ENCODE measurements at places on chromosomes 3 and 15. TPM values are rescaled to one million over a fixed set of nuclear protein-coding genes. Genes with fewer than 3 reads are reported as not detected.
A peak's percentile ranks its signal among the peaks of the same experiment; 100 is the strongest.

- H3K27me3 ChIP-seq: no peaks in the 10 kb centered on the region
- no peaks in the 10 kb centered on the region for H3K4me1 ChIP-seq
- H3K36me3 ChIP-seq: no peaks in the 10 kb centered on the region
- H3K4me3 ChIP-seq: no peak overlapping the region
Measured at GRCh38 chr3:25057379-25057778, 370.7 kb upstream of the RARB start.

- no peaks in the 10 kb centered on the region for H3K27me3 ChIP-seq
- H3K27ac ChIP-seq: no peak overlapping the region
- DNase-seq: no peak
- H3K4me1 ChIP-seq: no peaks in the 10 kb centered on the region
- no peak overlapping the region for H3K4me3 ChIP-seq
Measured at GRCh38 chr3:32709346-32709745, 24.4 kb downstream of the CNOT10 start.

GRCh38 chr15:51917493-51917892, 54.1 kb downstream of the LEO1 start:
- H3K4me1 ChIP-seq: no peaks in the 10 kb centered on the region
- H3K27ac ChIP-seq: no peak overlapping the region
- H3K4me3 ChIP-seq: no peak overlapping the region
- H3K36me3 ChIP-seq: peaks cover 11% of the 10 kb centered on the region
- H3K27me3 ChIP-seq: no peaks in the 10 kb centered on the region
- DNase-seq: no peak

DNA sequence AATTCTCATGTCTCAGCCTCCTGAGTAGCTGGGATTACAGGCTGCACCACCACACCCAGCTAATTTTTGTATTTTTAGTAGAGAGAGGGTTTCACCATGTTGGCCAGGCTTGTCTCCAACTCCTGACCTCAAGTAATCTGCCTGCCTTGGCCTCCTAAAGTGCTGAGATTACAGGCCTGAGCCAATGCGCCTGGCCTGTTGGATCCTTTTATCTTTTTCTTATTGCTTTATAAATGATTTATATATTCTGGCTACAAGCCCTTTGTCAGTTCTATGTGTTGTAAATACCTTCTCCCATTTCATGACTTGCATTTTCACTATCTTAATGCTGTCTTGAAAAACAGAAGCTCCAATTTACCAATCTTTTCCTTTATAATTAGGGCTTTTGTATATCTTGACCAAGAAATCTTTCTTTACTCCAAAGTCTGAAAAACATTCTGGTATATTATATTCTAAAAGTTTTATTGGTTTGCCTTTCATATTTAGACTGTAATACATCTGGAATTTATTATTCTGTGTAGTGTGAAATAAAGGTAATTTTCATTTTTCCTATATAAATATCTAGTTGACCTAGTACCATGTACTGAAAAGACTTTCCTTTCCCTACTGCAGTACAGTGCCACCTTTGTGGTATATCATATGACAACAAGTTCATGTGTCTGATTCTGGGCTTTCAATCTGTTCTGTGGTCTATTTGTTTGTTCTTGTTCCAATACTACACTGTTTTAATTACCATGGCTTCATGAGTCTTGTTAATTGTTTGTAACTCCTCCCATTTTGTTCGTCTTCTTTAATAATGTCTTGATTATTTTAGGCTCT, 52.9 kb upstream of the RNU6-1 start:
- DNase-seq: no peak
- no peak overlapping the region for H3K4me3 ChIP-seq
- H3K27ac ChIP-seq: no peak overlapping the region

DNA sequence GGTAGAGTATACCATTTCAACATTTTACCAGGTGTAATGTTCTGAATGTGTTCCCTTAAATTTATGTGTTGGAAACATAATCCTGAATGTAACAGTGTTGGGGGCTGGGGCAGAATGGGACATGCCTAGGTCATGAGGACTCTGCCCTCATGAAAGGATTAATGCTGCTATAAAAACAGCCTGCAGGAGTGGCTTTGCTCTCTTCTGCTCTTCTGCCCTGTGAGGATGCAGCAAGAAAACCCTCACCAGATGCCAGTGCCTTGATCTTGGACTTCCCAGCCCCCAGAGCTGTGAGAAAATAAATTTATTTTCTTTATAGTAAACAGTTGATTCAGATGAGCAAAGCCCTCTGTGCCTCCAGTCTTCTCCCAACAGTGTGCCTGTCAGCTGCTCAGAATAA, 326.0 kb upstream of the ONECUT1 start:
- no peak for DNase-seq
- peaks cover 1% of the 10 kb centered on the region for H3K36me3 ChIP-seq
- no peak overlapping the region for H3K4me3 ChIP-seq

DNA sequence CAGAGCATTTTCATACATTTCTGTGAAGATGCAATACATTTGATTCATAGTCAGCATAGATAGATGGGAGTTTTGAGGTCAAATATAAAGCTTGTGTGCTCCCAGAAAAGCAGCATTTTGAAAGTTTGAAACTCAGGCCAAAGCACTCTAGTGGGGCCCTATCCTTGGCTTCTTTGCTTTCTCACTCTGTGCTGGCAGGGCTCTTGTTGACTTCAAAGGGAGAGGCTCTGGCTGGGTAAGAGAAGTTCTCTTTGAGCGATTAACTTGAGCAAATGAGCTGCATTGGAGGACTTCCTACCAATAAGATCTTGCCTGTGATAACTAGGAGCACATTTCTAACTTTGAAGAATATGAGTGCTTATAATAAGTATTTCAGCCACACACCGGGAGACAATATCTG, 214.0 kb upstream of the RARB start:
- no peak overlapping the region for H3K4me3 ChIP-seq
- no peaks in the 10 kb centered on the region for H3K4me1 ChIP-seq
- no peak overlapping the region for H3K27ac ChIP-seq
- no peaks in the 10 kb centered on the region for H3K27me3 ChIP-seq
- no peak for DNase-seq
- H3K36me3 ChIP-seq: no peaks in the 10 kb centered on the region

DNA sequence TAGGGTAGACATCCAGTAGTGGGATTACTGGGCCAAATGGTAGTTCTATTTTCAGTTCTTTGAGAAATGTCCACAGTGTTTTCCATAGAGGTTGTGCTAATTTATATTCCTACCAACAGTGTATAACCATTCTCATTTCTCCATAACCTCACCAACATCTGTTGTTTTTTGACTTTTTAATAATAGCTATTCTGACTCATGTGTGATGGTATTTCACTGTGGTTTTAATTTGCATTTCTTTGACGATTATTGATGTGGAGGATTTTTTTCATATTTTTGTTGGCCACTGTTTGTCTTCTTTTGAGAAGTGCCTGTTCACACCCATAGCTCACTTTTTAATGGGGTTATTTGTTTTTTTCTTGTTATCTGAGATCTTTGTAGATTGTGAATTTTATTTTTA, 125.2 kb downstream of the CFAP20DC start:
- no peaks in the 10 kb centered on the region for H3K27me3 ChIP-seq
- DNase-seq: no peak
- peaks cover 3% of the 10 kb centered on the region for H3K4me1 ChIP-seq
- H3K27ac ChIP-seq: no peak overlapping the region
- H3K36me3 ChIP-seq: peaks cover 4% of the 10 kb centered on the region

DNA sequence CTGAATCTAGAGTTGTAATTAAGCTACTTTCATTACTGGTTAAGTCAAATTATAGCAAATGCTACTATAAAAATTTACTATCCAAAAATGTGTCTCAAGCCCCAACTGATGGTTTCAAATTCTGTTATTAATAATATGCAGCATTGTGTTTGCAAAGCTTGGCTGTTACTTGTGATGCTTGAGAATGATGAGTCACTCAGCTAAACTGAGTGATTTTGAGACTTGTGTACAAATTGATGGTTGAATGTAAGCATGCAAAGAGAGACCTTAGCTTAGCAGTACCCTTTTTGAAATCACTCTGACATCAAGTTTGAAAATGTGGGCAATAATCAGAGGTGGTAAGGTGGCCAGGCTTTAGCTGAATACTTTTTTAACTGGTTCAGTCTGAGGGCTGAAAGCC, 27.6 kb downstream of the OPA1 start:
- no peaks in the 10 kb centered on the region for H3K27me3 ChIP-seq
- no peak for DNase-seq
- no peak overlapping the region for H3K27ac ChIP-seq
- no peak overlapping the region for H3K4me3 ChIP-seq

- peaks cover 4% of the 10 kb centered on the region for H3K4me1 ChIP-seq
- no peak overlapping the region for H3K27ac ChIP-seq
- DNase-seq: no peak
- H3K27me3 ChIP-seq: no peaks in the 10 kb centered on the region
- peak overlapping the region; percentile 87 for H3K4me3 ChIP-seq
Measured at GRCh38 chr3:38497031-38497430, 891 bp downstream of the EXOG start.

DNA sequence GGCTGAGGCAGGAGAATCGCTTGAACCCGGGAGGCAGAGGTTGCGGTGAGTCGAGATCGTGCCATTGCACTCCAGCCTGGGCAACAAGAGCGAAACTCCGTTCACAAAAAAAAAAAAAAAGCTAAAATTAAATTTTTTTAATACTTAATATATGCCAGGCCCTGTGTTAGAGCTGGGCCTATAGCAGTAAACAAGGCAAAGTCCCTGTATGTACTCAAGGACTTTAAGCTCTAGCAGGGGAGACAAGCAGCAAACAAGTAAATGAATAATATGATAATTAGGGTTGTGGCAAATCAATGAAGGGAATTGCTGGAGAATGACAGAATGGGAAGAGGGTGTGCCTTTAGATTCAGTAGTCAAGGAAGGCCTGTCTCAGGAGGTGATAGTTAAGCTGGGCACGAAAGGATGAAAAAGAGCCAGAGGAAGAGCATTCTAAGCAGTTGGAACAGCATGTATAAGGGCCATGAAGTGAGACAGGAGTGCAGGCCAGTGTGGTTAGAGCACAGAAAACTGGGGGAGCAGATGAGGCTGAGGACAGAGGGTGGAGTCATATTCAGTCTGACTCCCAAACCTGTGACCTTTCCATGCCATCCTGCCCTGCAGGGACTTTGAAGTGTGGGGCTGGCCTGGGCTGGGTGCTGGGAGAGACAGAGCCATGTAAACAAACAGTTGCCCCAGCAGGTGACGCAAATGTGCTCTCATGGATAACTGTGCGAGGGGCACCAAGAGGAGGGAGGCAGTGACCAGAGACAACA, 6.6 kb upstream of the RAF1 start:
- H3K4me1 ChIP-seq: peaks cover 7% of the 10 kb centered on the region
- H3K36me3 ChIP-seq: no peaks in the 10 kb centered on the region
- no peaks in the 10 kb centered on the region for H3K27me3 ChIP-seq
- no peak overlapping the region for H3K27ac ChIP-seq
- H3K4me3 ChIP-seq: no peak overlapping the region

DNA sequence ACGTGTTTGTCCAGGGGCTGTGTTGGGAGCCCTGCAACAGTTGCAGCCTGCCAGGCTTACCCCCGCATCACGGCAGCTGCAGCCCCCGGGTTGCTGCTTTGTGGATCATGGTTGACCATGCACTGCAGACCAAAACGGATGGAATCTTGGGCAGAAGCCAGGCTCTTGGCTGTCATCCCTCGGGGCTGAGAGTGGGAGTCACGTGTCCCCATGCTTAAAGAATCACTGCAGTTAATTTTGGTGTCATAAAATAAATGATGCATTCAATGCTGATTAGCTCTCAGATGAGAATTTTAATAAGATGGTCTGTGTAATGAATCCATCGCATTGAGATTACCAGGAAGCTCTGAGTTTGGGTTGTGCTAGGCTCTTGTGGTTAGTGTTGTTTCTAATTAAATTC, 115.6 kb downstream of the CHDH start:
- H3K4me3 ChIP-seq: no peak overlapping the region
- no peak for DNase-seq
- no peak overlapping the region for H3K27ac ChIP-seq
- H3K27me3 ChIP-seq: no peaks in the 10 kb centered on the region
- no peaks in the 10 kb centered on the region for H3K4me1 ChIP-seq
- no peaks in the 10 kb centered on the region for H3K36me3 ChIP-seq

DNA sequence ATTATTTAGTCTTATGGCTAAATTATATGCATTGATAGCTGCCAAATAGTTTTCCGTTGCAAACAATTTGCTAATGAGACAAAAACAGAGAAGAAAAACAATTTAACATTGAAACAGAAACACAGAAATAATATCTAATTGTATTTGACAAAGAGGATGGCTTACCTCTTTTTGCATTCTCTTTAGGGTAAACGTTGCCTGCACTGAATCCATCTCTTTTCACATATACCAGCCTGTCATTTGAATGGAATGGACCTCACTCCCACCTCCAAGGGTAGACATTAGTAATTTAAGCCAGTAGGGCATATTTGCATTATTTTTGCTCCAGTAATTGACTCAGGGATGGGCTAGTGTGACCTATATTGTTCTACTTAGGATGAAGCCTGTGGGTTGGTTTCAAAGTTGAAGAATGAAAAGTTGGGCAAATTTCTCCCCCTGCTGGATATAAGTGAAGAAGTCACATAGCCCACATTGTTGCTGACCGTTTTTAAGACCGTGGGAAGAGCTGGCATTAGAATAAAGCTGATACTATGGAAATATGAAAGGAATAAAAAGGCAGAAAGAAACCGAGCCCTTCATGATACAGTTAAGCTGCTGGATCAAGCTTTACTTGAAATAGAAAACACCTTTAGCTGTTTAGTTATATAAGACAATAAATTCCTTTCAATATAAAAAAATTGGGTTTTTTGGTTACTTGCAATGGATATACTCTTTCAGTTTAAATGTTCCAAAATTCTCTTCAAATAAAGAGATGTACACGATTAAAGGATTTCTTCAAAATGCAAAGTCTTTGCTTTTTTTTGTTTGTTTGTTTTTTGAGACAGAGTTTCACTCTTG, 26.9 kb downstream of the PIERCE2 start:
- H3K4me3 ChIP-seq: no peak overlapping the region
- peaks cover 8% of the 10 kb centered on the region for H3K36me3 ChIP-seq
- H3K4me1 ChIP-seq: no peaks in the 10 kb centered on the region
- no peaks in the 10 kb centered on the region for H3K27me3 ChIP-seq
- no peak for DNase-seq
- H3K27ac ChIP-seq: no peak overlapping the region

DNA sequence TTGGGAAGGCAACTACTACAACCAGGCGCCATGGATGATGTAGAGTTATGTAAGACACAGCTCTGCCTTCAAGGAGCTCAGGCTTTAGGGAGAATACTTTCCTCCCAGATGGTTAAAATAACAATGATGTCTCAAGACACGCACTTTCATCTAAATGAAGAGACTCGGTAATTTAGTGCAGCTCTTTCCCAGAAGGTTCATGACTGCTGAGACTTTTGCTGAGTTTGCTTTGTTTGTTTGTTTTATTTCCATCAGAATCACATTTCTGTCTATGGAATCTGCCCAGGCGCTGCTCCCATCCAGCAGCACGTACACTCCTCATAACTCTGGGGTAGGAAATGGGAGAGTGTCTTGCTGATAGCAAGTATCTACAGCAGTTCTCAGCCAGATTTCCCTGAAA, 33.9 kb upstream of the MEX3B start:
- no peak for DNase-seq
- peaks cover 12% of the 10 kb centered on the region for H3K27me3 ChIP-seq

Gene NTRK3
- total RNA-seq: not detected

Gene HYAL3
- total RNA-seq: 3.6 TPM

Gene KNG1
- not detected for total RNA-seq

Gene GOLGA6D
- 0.13 TPM for total RNA-seq

Gene PLIN1
- total RNA-seq: 0.24 TPM

All from progenitor cell of endocrine pancreas (in vitro differentiated cells).